ENCODE measurements at places on chromosomes 13 and 19. TPM values are rescaled to one million over a fixed set of nuclear protein-coding genes. Genes with fewer than 3 reads are reported as not detected.

Gene FOSB
- total RNA-seq = 625 TPM

DNA sequence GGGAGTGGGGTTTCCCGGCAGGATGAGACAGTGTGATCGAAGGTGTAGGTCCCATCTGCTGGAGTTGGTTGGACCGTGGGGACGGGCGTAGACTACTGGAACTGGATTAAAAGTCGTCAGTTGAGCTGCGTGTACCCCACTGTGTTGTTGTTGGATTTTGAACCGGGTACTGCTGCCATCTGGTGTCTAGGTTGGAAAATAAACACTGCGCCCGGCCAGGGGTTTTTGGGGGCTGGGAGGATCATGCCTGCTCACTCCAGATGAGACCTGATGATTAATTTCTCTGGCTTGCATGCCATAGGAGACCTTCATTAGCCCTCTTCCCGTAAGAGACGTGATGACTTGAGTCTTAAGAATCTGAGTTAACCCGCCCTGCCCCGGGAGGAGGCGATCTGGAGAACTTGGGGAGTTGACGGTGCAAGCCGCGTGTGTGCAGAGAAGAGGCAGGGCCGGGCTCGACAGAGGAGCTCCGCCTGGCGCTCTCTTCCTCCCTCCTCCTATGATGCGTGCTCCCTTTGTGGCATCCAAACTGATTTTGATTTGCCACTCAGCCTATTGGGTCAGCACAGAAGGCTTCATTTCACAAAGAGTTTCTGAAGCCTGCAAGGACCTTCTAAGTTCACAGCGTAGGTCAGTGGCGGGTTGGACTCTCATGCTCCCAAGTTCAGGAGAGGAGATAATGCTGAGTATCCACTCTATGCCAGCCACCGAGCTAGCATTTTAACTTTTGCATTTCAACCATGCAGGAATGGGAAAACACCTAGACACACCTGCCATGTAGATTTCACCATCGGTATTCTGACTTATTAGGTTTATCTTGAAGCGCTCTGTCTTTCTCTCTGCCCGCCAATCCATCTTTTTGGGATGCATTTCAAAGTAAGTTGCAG is 2.7 kb downstream of the UHRF1 start:
- DNase-seq = peak; percentile 73

GRCh38 chr13:27973961-27974662 is 5.0 kb upstream of the CDX2 start:
- no peak for DNase-seq

Gene ARL11
- 1.0 TPM for total RNA-seq

GRCh38 chr19:11064831-11065303 is 24.4 kb upstream of the LDLR start:
- DNase-seq = no peak

Gene SULT2A1
- not detected for total RNA-seq

DNA sequence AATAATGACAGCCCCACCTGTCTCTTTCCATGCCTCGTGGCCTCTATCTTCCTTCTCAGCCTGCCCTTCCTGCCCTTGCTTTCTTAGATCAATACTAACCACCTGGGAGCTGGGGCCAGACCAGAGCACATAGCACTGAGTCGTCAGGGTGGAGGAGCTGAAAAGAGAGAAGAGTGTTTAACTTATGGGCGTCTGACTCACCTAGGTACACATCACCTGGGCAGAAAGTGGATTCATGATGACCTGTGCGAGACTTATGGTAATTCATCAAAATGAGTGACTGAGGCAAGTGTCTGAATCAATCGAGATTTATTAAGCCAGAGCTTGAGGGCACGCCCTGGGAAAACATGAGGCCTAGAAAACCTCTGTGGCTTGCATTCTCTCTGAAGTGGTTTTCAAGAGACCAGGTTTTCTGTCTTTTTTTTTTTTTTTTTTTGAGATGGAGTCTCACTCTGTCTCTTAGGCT is 19.2 kb downstream of the CEACAM6 start:
- DNase-seq = peak; percentile 66

GRCh38 chr19:19213426-19214158 is 1.8 kb downstream of the NCAN start:
- DNase-seq = no peak

- DNase-seq = no peak
These were observed 46.3 kb upstream of the ZNF730 start for GRCh38 chr19:23070353-23071146.

- DNase-seq = no peak
These were observed 48.4 kb downstream of the USPL1 start for GRCh38 chr13:30666113-30666512.

DNA sequence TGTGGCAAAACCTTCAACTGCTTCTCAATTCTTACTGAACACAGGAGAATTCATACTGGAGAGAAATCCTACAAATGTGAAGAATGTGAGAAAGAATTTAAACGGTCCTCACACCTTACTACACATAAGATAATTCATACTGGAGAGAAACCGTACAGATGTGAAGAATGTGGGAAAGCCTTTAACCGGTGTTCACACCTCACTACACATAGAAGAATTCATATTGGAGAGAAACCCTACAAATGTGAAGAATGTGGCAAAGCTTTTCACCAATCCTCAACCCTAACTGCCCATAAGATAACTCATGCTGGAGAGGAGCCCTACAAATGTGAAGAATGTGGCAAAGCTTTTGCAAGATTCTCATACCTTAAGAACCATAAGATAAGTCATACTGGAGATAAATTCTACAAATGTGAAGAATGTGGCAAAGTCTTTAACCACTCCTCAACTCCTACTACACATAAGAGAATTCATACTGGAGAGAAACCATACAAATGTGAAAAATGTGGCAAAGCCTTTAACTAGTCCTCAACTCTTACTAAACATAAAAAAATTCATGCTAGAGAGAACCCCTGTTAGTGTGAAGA is 111.7 kb downstream of the ZNF100 start:
- DNase-seq = no peak

DNA sequence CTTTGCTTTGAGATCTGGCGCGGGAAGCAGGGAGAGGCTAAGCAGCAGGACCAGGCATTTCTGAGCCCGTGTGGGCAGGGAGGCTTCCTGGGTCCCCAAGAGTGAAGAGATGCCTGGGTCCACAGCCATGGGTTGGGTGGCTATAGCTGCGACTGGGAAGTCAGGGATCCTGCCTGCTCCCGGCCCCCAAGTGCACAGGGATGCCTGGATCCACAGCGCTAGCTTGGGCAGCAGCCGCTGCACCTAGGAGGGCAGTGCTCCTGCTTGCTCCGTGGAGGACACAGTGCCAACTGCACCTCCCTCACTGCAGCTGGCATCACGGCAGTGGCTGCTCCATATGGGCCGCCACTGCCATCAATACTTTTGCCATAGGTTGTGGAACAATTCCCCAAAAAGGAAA is 384.7 kb downstream of the PCDH9 start:
- DNase-seq = no peak

DNA sequence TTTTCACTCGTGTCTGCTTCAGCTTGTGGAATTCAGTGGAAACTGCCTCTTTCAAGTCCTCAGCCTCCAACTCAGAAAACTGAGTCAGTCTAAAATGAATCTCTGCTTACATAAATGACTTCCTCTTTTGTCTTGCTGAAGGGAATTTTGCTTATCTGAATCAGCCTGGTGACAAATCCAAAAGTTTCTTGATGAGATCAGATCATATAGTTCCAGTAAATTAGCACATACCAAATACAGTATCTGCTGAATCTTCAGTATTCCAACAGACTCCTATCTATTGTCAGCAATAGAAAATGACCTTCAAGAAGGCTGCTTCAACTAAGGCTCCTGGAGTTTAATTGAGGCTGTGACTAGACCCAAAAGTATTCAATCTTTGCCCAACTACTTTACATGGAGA is 290.0 kb downstream of the MZT1 start:
- no peak for DNase-seq

Gene NUMBL
- 4.3 TPM for total RNA-seq

DNA sequence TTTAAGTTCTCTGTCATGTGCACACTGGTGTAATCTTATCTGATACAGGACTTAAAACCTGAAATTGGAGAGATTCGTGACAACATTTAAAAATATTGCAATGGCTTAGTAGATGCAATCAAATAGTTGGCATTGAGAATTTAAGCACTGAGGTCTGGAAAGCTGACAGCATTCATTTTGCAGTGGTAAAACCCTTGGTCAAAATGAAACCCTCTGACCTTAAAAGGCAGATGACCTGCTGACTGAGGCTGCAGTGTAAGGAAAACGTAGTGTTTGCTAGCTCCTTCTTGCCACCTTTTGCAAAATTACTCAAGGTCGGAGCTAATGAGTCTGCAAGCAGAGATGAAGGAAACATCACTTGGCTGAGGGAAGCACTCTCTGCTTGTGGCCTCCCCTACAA is 150.6 kb downstream of the KCTD12 start:
- DNase-seq = no peak

DNA sequence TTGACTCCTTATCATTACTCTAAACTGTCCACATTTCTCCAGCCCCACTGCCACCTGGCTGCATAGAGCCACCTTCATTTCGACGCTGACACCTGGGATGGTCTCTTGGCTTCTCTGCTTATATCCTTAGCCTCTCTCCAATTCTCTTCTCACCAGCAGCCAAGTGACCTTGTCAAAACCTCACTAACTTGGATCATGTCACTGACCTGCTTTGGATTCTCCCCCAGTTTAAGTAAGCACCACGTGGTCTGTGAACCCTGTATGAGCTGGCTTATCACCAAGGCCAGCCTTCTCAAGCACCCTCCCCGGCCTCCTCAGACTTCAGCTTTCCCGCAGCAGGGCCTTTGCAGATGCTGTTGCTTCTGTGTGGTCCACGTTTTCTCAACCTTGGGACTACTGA is 12.3 kb upstream of the GGACT start:
- DNase-seq = no peak

- no peak for DNase-seq
These were observed 10.3 kb upstream of the IL4I1 start for GRCh38 chr19:49906879-49907564.

Measured in CD8-positive, alpha-beta T cell (primary cell).